ENCODE measurements at places on chromosomes 6 and 20.

DNA sequence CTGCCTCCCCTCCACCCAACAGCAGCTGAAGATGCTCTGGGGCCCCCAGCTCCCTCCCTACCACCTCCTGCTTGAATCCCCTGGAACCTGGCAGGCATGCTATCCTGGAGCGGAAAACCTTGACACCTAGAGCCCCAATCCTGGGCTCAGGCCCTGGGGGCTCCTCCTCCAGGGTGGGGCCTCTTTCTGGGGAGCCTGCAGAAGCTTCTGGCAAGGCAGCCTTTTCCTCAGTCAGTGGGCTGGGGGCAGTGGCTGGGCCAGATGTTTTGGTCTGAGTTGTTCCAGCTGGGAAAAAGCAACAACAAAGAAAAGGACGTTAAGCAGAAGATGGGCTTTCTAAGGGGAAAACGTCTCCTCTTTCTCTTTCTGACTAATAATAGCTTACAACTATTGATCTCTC, 21.1 kb downstream of the KIAA1755 start:
- DNase-seq = no peak

- DNase-seq = no peak
Observed at GRCh38 chr20:60518022-60518421, 559.8 kb downstream of the CDH26 start.

- peak; percentile 72 for DNase-seq
Observed at GRCh38 chr6:166296035-166296883, 11.9 kb downstream of the PRR18 start.

- peak; percentile 30 for DNase-seq
Observed at GRCh38 chr6:4008324-4009047, 70.5 kb downstream of the FAM217A start.

- DNase-seq = no peak
Observed at GRCh38 chr20:23023621-23024177, 11.4 kb upstream of the SSTR4 start.

- no peak for DNase-seq
Observed at GRCh38 chr6:34230653-34231371, 5.9 kb upstream of the HMGA1 start.
